Caki2 (cell line): ENCODE measurements at places on chromosomes 6 and 20.

DNA sequence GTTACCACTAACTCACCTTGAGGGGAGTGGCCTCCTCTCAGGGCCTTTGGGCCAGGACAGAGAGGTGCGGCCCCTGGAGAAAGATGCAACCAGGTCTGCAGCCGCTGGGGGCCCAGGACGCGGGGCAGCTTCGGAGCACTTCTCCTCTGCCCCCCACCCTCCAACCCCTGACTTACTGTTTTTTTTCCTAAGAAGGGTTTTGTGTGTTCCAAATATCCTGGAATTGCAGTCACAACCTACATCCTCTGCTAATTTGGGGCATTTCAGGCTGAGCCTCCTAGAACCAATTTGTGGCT lies 1.7 kb downstream of the LINC00237 start:
- no peak for DNase-seq

GRCh38 chr6:3322366-3322890 lies 63.7 kb downstream of the PSMG4 start:
- DNase-seq: no peak

- DNase-seq: no peak
These were observed 7.6 kb upstream of the ADIG start for GRCh38 chr20:38573413-38573812.

- no peak for DNase-seq
These were observed 50.8 kb downstream of the SPTLC3 start for GRCh38 chr20:13059398-13060136.

- no peak for DNase-seq
These were observed 21.3 kb upstream of the BEND6 start for GRCh38 chr6:56933650-56934049.

DNA sequence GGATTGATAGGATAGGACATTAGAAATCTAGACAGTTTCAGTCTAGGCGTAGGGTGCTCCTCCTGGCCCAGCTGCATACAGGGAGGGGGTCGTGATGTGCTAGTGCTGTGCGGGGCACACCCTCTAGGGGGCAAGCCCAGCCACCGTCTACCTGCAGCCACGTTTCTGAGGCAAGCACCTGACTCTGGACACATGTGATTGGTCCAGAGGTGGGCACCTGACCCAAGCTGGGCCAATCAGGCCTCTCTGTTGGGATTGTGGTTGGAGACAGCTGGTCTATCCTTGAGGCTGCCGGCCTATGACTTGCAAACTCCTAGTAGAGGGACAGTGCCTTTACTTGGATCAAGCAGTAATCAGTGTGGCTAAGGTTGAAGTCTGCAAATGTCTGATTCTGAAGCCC lies 317.1 kb downstream of the BMP7 start:
- DNase-seq: no peak

GRCh38 chr6:55220961-55221360 lies 46.6 kb downstream of the HCRTR2 start:
- DNase-seq: no peak

DNA sequence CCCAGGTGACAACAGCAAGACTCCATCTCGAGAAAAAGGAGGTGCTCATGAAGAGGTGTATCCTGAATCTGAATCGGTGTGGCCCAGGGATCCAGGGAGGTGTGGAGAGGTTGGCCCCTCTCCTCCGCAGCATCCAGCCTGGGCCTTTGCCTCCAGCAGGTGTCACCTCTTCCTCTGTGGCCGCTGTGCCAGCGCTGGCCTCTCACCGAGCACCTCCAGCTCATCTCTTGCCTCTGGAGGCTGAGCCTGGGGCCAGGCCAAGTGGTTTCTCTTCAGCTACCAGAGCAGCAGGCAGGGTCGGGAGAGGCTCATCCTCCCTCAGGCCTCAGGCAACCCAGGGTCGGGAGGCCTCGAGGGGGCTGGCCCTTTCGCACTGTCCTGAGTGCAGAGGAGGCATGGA lies 1.2 kb upstream of the COL20A1 start:
- no peak for DNase-seq

DNA sequence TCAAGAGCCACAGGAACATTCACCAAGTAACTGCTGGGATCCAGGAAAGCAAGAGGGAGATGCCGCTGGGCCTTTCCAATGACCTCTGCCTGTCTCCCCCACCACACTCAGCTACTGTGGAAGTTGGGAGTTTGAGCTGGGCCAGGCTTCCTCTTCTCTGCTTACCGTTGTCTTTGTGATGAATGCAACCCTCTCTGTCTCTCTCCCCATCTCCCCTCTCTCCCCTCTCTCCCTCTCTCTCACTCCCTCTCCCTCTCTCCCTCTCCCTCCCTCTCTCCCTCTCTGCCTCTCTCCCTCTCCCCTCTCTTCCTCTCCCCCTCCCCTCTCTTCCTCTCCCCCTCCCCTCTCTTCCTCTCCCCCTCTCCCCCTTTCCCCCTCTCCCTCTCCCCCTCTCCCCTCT lies 54.8 kb downstream of the EDN3 start:
- no peak for DNase-seq

DNA sequence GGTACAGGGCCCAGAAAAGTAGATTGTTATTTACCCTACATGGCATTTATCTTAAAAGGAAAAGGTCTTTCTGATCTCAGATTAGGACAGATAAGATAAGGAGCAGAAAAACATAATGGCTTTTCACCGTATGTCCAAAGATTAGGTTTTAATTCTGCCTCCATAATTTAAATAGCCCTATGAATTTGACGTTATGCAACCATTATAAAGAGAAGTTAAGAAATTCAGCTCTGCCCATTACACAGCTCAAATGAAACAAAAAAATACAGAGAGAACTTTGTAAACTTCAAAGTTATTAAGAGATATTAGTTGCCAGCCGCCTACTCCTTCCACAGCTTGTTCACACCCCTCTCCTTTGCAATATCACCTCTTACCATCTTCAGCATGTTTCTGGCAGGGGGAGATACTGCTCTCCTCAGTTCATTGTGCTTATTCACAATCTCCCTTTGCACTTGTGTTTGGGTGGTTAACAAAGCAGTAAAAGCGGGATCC lies 8.1 kb downstream of the CRISP3 start:
- no peak for DNase-seq

GRCh38 chr6:84228198-84228543 lies 728 bp upstream of the CEP162 start:
- no peak for DNase-seq

GRCh38 chr20:19887556-19888268 lies 129.4 kb upstream of the NAA20 start:
- DNase-seq: no peak

GRCh38 chr20:44684047-44684967 lies 30.9 kb upstream of the CCN5 start:
- DNase-seq: no peak

DNA sequence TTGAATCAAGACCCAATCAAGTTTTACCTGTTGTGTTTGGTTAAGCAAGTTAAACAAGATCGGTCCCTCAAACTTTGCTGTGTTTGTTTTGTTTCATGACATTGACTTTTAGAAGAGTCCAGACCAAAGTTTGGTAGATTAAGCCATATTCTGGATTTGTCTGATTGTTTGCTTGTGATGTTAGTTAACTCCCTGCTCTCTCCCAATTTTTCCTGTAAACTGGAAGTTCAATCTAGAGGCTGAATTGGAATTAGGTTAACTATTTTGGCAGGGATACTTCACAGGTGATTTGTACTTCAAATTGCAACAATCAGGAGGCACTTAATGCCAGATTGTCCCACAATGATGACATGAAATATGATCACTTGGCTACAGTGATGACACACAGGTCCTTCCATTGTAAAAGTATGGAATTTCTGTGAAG lies 13.6 kb upstream of the SH3BGRL2 start:
- no peak for DNase-seq

- no peak for DNase-seq
These were observed 7.8 kb upstream of the EZR start for GRCh38 chr6:158826819-158827501.

DNA sequence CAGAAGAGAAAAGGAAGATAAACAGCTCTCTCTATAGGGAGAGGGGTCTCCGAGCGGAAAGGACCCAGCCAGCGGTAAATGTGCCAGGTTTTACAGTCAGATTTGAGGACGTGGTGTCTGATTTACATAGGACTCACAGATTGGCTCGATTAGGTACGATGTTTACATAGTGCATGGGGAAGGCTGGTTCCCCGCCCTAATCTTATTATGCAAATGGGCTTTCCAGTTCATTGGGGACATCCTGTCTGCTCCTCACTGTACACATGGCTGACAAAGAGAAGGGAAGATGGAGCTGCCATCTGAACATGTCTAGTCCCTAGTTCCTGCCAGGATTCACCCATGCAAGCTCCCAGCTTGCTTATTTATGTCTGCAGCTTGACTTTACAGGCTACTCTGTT lies 119.9 kb downstream of the RNF144B start:
- no peak for DNase-seq

GRCh38 chr6:135054226-135054568 lies 425 bp downstream of the HBS1L start:
- no peak for DNase-seq

- peak; percentile 16 for DNase-seq
These were observed 1.5 kb downstream of the PPP1R14C start for GRCh38 chr6:150144294-150144868.

- no peak for DNase-seq
These were observed 16.5 kb upstream of the UBE2J1 start for GRCh38 chr6:89368999-89369398.
